ENCODE measurements at places on chromosomes 13 and 19.

- no peak for DNase-seq
These were observed 11.3 kb downstream of the KHSRP start for GRCh38 chr19:6413291-6413690.

- no peak for DNase-seq
These were observed 36.4 kb downstream of the CRYL1 start for GRCh38 chr13:20489185-20489820.

- no peak for DNase-seq
These were observed 2.5 kb downstream of the KLF2 start for GRCh38 chr19:16327169-16327475.

DNA sequence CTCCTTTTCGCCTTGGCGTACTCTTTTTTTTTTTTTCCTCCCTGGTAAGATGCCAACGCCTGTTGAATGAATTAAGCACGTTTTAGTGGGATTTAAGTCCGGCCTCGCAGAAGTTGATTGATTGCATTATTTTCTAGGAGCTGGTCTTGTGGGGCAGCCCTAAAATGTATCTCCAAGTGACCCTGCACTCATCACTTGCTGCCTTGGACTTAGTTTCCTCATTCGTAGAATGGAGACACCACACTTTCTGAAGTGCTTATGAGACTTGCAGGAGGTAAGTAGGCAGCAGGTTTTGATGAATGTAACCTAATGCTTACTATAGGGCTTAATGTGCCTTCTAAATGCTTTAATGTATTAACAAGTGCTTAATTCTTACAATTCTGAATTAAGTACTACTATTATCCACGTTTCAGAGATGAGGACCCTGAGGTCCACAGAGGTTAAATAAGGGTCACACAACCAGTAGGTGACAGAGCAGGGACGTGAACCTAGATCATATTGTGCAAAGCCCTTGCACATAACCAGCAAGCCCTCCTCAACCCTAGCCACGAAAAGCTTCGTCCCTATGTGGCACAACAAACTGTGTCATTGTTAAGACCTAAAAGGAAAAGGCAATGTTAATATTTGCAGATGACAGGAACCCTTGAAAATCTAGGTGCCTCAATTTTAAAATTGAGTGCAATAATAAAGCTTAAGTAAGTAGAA lies 514 bp upstream of the ARGLU1 start:
- DNase-seq = no peak

DNA sequence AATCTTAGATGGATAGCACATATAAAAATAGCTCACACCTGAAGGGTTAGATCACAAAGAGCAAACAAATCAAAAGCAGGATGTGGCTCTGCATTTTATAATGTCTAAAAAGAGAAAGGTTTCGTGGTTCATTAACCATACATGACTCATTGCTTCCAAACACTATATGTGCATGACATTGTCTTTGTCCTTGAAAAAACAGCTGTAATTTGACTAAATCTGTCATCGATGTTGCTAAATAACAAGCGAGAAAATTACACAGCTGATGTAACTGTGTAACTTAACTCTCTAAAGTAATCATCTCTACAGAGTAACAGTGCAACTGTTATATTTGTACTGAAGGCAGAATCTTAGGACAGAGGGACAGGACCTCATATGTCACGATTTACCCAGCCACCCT lies 383.1 kb upstream of the GPC6 start:
- DNase-seq = no peak

DNA sequence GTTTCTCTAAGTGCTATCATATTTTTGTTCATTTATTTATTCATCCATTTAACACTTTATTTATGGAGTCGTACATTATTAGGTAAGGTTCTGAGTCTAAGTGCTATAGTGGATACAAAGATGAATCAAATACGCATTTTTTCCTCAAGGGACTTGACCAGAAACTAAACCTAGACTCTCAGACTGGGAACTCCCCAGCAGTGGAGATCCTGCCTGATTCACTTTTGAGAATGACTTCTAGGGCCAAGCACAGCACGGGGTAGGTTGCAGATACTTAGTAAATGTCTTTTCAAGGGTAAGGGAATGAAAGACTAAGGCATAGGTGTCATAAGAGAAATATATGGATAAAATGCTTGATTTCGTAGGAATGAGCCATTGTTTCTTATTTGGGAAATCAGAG lies 7.2 kb downstream of the DNAJC15 start:
- no peak for DNase-seq

Data from NCI-H524 treated with DMSO at 0.1 percent for 48 hours (cell line).